Activated CD4-positive, CD25-positive, alpha-beta regulatory T cell treated with anti-CD3 and anti-CD28 coated beads, Interleukin-2, amount 50 U/mL, for 72 hours (primary cell): ENCODE measurements at places on chromosomes 11 and 22.

- no peak for DNase-seq
Measured at GRCh38 chr11:114075891-114076441, 16.5 kb downstream of the ZBTB16 start.

GRCh38 chr11:36186340-36187175 is 102.7 kb downstream of the COMMD9 start:
- DNase-seq: no peak

DNA sequence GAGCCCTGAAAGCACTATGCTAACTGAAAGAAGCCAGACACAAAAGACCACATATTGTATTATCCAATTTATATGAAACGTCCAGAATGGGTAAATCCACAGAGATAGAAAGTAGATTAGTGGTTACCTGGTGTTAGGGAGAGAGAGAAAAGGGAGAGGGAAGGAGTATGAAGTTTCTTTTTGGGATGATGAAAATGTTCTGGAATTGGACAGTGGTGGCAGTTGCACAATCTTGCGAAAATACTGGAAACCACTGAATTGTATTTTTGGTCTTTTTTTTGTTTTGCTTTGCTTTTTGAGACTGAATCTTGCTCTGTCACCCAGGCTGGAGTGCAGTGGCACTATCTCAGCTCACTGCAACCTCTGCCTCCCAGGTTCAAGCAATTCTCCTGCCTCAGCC is 63.5 kb downstream of the MRTFA start:
- no peak for DNase-seq

DNA sequence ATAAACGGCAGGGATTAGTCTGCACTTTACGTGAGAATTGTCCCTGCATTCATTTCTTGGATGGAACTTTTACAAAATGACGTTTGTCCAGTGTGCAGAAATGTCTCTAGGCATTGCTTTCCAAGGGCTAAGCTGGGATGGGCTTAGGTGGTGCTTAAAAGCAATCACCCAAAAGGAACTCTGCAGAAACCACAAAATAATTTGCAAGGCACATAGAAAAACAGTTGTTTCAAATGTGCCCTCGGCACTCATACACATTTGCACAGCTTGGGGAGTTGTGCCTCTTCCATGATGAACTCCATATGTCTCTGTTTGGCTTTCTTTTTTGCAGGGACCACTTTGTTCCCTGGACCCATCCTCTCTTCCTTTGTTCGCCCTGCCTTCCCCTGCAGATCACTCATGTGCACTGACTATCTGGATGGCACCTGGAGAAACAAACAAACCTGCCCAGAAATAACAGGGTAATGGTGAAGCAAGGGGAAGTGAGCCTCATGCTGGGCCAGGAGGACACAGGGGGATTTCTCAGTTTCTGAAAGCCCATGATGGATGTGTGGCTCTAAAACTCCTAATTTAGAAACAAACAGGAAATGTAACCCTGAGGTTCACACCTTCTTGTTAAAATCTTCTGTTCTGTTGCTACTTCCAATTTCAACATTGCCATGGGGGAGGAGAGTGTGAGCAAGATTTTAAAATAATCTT is 150.2 kb downstream of the SNX19 start:
- no peak for DNase-seq

- no peak for DNase-seq
Measured at GRCh38 chr11:72625691-72626413, 48.4 kb downstream of the PDE2A start.

DNA sequence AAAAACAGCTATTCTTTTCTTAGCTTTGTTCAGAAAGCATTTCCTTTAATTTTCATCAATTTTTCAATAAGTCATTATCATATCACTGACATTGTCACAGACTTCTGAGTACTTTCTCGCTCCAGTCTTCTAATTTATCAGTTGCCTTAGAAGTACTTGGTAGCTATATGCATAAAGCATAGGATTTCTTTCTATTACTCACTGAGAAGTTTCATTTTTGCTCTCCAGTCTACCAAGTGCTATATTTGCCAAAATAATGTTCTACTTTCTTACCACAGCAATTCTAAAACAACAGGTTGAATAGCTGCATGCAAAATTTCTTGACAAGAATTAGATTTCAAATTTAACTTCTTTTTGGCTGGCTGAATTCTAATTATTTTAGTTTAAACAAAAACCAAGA is 116.3 kb downstream of the STK33 start:
- no peak for DNase-seq

GRCh38 chr11:105989124-105989523 is 32.9 kb downstream of the MSANTD4 start:
- no peak for DNase-seq

- no peak for DNase-seq
Measured at GRCh38 chr22:43923191-43923590, 414 bp upstream of the PNPLA3 start.

DNA sequence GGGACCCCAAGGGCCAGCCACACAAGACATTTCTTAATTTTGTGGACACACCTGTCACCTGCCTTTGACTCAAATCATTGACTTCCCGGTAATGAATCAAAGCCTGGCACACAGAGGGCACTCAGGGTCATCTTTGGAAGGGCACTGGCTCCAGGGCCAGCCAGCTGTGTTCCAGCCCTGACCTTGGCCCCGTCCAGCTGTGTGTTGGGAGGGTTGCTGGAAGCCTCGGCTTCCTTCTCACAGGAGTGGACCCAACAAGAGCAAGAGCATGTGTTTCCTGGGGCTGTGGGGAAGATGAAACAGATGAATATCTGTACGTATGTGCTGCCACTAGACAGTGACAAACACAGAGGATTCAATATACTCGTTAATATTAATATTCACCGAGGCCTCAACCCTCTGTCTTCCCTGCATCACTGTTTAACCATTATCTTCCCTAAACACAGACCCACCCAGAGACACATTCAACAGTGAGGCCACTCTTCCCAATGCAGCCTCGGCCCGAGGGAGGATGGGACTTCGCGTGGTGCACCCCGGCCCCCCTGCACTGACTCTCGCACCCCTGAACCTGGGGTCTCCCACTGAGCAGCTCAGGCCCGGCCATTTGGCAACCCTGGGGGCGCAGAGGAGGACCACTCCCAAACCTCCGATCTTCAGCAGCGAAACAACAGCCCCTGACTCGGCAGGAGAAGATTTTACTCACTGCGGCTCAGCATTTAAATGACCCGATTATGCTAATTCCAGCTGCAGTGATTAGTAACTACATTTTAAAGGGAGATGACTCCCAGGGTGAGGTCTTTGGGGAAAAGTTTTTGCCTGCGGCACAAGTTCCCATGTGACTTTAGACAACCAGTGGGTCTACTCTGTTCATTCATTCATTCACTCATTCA is 45.7 kb downstream of the PHF21B start:
- DNase-seq: no peak

DNA sequence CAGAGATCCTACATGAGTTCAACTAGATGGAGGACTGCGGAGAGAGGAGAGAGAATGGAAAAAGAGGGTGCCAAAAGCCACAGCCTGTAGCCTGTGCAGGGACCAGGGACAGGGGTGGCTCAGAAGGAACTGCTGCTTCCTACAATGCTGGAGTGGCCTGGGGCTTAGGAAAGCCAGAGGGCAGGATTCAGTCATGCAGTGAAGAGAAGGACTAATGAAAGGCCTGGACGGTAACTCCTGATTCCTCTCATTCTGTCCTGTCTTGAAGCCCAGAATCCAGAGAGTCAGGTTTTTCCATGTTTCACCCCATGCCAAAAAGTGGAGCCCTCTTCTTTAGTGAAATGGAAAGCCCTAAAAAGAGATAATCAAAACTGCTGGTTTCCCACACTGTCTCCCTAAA is 48.4 kb upstream of the INCENP start:
- no peak for DNase-seq

DNA sequence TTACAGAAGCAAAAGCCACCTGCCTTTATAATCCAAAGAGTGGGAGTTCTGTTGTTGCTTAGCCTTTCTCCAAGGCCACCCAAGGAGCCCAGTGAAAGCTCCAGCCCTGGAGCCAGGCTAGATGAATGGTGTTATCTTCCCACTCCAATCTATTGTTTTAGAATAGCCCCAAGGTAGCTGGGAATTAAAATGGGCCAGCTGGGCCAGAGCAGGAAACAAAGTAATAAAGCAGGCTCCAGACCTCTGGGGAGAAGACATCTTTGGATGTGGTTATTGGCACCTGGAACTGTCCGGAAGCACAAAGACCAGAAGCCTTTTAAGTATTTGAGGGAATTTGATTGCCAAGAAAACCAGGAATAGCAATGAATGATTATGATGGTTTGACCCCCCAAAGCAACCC is 8.8 kb downstream of the C11orf96 start:
- DNase-seq: no peak

DNA sequence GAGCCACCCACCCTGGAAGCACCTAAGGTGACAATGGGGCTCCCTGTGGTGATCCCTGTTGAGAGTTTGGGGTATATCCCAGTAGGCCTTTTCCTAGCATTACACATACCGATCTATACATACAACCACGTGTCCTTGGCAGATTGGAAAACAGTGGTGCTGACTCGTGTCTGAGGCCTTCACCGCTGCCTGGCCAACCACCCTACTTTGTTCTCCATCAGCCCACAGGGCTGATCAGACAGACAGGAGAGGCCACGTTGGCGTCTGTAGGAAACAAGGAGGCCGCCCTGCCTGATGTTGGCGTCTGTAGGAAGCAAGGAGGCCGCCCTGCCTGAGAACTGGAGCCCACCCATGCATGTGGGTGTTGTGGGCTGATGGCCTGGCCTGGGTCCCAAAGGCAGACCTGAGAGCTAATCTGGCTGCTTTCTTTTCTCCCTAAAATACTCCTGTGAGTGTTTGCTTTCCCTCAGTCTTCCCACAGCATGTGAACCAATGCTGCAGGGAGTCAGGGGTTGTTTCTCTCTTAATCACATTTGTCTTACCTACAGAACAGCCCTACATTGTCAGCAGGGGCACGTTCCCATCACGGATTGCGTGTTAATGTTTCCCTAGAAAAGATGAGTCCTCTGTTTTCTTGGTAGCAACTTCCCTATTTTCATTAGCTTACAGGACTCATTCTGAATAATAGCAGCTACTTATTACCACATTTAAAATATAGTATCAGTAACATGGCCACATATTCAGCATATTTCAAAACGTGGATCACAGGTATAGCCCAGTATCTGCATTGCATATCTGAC is 57.2 kb downstream of the SBF1 start:
- DNase-seq: no peak

DNA sequence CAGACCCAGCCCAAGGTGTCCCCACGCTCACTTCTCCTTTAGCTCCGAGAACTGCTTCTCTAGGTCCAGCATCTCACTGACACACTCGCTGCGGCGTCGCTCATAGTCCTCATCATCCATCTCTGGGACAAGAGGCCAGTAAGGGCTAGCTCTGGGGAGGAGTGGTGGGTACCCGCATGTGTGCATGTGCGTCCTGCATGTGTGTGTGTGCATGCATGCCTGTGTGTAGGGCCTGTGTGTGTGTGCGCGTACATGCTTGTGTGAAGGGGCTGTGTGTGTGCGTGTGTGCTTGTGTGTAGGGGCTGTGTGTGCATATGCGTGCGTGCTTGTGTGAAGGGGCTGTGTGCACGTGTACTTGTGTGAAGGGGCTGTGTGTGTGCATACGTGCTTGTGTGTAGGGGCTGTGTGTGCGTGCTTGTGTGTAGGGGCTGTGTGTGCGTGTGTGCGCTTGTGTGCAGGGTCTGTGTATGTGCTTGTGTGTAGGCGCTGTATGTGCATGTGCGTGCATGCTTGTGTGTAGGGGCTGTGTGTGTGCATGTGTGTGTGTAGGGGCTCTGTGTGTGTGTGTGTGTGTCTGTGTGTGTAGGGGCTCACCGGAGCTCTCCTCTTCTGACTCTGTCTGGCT is 3.3 kb downstream of the BRMS1 start:
- no peak for DNase-seq

- DNase-seq: no peak
Measured at GRCh38 chr11:86593833-86594232, 78.6 kb downstream of the ME3 start.

GRCh38 chr11:57394203-57394965 is 3.9 kb upstream of the PRG2 start:
- no peak for DNase-seq

- DNase-seq: no peak
Measured at GRCh38 chr11:66847461-66848232, 4.4 kb downstream of the RCE1 start.

GRCh38 chr11:5380740-5381342 is 2.8 kb upstream of the OR51M1 start:
- peak; percentile 29 for DNase-seq

DNA sequence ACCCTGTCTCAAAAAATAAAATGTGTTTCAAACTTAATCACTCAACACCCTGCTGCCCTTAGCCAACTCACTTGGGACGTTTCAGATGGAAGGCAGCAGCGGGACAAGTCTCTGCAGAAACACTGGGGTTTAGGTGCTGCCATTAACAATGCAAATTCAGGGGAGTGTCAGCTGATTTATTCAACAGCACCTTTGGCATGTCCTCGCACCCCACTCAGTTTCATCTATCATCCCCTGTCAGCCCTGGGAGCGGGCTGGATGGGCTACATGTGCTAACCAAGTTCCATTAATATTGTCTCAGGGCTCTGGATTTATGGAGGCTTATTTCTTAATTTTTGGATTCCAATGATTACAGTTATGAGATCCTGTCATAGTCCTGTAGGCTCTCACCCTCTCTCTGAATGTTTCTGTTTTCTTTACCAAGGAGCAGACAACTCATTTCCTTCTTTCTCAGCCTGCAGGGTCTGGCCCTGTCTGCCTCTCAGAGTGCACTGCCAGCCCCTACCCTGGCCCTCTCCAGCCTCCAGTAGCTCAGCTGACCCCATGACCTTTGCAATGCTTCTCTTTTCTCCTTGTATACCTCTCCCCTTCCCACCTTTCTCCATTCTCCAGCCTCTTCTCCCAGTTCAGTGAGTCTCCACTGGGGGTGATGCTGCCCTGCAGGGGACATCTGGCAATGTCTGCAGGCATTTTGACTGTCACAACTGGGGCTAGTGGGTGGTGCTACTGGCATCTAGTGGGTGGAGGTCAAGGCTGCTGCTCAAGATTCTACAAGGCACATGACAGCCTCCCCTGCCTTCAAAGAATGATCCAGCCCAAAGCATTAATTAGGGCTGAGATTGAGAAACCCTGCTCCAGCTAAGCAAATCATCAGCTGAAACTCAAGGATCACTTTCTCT is 79.0 kb downstream of the APIP start:
- no peak for DNase-seq

DNA sequence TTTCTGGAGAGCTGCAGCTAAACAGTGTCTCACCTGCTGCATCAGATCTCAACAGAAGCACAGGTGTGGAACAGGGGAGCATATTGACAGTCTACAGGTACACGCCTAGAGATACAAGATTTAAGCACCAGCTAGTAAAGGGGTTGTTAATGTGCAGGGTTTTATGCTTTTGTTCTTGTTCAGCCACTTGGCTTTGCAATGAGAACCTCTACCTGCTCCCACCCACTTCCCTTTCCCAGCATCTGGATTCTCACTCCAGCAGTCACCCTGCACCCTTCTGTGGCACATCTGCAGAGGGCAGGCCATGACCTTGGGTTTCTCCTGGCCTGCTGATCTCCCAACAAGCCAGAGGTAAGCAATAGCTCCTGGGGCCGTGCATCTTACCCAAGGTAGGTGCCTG is 446.6 kb downstream of the BUD13 start:
- DNase-seq: no peak

- DNase-seq: no peak
Measured at GRCh38 chr22:23518376-23519187, 61.5 kb downstream of the IGLL1 start.
